ENCODE measurements at places on chromosomes 2 and 18. TPM values are rescaled to one million over a fixed set of nuclear protein-coding genes. Genes with fewer than 3 reads are reported as not detected.

Gene DUSP28
- total RNA-seq: 1.8 TPM

Gene LYPD6
- total RNA-seq: under 0.01 TPM

Gene SLC14A1
- 31.0 TPM for total RNA-seq

Gene TMEM17
- 1.3 TPM for total RNA-seq

Gene SPP2
- not detected for total RNA-seq

Gene RFTN2
- 10.2 TPM for total RNA-seq

Gene IMMT
- total RNA-seq: 37.5 TPM

Data from fibroblast of lung (primary cell).